ENCODE measurements at places on chromosomes 7 and 10.

GRCh38 chr7:101784292-101785127 lies 32.9 kb upstream of the CUX1 start:
- DNase-seq = peak; percentile 19

DNA sequence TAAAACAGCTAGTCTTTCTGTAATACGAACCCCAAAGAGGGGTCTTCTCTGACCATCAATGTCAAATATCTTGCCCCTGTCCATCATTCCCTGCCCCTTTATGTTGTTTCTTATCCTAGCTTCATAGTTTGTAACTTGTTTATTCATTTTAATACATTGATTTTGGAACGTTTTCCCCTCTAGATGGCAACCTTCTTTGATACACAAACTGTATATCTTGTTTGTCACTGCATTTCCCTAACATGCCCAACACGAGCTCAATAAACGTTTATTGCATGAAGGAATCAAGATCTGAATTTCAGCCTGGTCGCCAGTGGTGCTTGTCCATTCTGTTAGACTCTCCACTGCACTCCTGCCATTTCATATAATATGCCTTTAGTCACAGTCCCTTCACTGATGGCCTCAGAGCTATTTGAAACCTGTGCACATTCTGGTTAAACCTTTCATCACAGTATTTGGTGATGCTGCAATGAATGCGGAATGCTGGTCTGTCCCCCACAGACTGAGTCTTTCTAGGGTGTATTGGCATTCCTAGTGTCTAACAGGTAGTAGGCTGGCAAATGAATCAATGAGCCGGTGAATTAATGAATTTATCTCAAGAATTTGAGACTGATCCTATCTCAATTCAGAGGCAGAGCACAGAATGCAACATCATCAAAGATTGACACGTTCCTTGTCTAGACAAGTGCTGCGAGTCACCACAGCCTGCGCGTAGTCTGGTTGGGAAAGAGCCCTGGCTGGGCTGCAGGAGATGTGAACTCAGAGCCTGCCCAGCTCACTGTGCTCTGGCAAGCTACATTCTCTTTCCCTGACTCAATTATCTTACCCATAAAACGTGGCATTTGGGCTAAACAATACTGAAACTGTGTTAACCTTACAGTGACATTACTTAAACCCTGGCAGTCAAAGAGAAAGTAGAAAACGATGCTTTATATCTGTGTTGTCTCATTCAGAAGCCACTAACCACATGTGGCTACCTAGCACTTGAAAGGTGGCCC lies 55.2 kb upstream of the FRMD4A start:
- no peak for DNase-seq

- DNase-seq = peak; percentile 22
These were observed 75.5 kb upstream of the PPP2R2D start for GRCh38 chr10:131825150-131825848.

- no peak for DNase-seq
These were observed 2.1 kb upstream of the H2AZ2 start for GRCh38 chr7:44849885-44850544.

- no peak for DNase-seq
These were observed 210.7 kb downstream of the ADK start for GRCh38 chr10:74361678-74362077.

DNA sequence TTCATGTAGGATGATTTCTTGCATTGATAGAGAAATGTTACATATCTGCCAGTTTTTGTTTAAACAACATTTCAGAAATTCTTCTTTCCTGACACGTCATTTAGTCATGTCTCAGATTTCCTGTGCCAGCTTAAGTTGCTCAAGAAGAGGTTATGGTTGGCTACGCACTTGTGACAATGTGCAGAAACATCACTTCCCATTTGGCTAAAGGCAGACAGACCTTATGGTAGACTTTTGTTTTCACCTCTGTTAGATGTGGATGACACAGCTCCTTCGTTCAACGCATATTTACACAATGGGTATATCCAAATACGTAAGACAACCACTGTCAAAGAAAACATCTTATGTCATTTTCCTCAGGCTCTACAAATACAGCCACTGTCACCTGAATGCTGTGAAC lies 125.8 kb downstream of the DOCK4 start:
- DNase-seq = peak; percentile 73

DNA sequence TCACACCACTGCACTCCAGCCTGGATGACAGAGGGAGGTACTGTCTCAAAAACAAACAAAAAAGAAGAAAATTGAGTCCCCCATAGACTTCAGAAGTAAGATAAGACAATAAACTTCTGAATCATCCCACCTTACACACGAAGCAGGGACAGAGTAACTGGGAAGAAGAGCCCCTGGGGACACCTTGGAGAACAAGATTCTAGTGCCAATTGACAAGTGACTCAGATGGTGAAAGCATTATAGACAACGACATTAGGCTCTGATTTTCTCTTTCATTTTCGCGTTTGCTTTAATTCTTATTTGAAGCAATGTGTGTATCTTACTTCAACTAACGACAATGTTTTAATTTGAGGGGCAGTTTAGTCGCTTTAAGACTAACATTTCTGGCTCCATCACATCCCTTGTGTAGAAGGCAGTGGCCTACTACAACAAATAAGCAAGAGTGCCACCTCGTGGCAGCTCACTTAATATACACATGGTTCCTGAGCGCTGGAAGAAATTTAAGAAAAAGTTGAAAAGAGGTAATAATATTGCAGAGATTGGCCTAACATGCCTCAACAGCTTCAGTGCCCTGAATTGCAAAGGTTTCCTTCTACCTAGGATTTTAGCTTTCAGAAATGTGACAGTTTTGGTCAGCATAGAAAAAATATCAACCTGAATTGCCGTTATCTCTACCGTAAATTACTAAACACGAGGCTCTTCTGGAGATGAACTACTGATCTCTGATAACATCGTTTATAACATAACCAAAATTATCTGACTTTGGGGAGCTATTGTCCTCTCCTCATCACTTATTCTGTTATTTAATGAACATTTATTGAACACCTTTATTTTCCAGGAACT lies 36.7 kb downstream of the ASNS start:
- DNase-seq = peak; percentile 83

DNA sequence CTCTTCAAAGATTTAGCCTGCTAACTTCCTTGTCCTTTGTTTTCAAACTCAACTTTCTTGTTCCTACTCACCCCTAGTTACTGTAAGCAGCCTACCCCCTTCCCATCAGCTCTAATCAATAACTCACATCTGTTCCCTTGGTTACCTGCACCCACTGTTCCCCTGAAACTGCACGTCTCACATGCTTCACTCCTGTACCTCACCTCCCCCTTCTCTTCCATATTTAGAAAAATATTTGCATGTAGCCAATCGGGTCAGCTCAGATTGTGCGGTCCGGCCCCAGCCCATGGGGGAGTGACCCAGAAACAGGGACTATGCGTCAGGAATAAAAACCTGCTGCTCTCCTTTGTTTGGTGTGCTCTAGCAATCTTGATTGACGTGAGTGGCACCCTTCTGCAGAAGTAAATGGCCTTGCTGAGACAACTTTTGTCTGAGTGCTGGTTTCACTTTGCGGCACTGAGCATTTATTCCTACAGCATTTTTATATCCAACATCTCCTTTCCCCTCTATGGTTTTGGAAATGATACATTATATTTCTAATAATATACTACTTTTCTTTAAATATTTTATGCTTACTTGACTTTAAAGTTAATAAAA lies 21.1 kb upstream of the FAM221A start:
- no peak for DNase-seq

GRCh38 chr7:106609416-106609815 lies 51.5 kb downstream of the CCDC71L start:
- DNase-seq = no peak

- no peak for DNase-seq
These were observed 190.4 kb downstream of the AHR start for GRCh38 chr7:17488829-17489228.

- no peak for DNase-seq
These were observed 21.6 kb downstream of the DNTT start for GRCh38 chr10:96325719-96326373.

- no peak for DNase-seq
These were observed 210.9 kb downstream of the CUX1 start for GRCh38 chr7:102028206-102028826.

DNA sequence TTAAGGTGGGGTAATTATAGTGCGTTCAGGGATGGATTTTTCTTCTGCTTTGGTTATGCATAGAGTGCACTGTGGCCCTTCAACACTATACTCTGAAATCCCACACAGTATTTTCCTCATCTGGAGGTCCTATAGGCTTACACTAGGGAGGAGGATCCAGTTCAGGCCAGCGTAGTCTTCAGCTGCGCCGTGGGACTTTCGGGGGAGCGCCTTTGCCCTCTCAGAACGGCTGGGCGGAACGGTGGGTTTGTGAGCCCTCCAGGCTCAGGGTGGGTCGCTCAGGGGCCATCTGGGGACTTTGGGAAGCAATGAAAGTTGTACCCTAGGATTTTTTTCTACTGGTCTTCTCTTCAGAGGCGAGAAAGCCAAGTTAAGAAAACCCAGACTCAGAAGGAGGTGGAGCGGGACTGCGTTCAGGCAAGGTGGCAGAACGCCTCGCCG lies 652 bp upstream of the VPS26A start:
- DNase-seq = no peak

DNA sequence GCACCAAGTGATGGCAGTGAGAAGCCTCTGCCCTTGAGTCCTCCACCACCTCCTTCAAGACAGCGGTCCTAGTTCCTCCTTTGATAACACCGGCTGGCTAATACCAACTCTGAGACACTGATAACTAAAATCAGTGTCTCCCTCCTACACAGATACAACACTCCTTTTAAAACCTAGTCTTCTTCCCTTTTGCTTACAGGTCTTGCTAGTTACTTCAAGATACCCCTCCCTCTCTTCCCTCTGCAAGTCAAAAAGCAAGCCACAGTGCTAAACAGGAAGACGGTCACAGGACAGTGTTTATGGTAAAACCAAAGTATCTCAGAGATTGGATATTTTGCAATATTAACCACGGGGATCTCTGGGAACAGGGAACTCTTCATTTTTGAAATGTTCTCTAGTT lies 4.6 kb downstream of the AKR1B1 start:
- DNase-seq = peak; percentile 44

- DNase-seq = no peak
These were observed 26.9 kb downstream of the AHR start for GRCh38 chr7:17325364-17325763.

DNA sequence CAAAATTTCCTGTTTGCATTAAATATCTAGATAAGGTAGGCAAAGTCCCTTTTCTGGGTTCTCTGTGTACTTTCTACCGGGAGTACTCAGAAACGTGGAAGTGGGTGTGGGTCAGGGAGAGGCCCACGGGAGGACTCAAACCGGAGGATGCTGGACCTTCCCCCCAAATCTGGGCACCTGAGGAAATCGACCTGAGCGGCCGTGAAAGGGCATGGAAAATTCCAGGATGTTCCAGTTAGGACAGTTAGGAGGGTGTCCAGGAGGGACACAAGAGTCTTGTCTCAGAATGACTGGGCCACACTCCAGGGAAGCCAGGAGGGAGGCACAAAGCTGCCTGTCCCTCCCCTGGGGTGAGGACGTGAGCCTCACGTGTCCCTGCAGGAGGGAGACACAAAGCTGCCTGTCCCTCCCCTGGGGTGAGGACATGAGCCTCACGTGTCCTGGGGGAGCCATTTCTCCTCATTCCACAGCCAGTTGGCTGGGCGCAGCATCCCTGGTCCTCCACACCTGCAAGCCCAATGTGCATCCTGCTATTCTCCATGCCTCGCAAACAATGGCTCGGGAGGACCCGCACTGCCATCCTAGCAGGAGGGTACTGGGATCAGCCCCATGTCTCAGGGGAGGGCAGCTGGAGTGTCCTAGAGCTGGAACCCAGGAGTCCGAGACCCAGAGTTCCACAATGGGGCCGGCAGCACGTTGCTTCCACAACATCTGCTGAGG lies 190.5 kb upstream of the PPP2R2D start:
- no peak for DNase-seq

DNA sequence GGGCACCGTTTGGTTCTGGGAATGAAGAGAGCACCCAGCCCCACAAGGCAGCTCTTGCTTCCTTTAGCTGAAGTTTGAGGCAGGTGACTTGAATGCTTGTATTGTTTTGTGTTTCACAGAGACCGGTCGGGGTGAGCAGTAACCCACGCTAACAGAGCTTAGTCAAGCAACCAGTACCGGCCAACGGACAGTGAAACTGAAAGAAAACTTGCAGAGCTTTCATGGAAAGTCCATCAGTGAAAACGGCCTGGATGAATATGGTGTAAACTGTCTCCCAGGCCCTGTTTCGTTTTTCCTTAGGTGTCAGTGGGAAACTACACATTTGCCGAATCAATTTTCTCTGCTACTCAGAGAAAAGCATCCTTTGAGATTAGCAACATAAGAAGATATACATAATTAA lies 101.1 kb downstream of the LYZL1 start:
- DNase-seq = no peak

DNA sequence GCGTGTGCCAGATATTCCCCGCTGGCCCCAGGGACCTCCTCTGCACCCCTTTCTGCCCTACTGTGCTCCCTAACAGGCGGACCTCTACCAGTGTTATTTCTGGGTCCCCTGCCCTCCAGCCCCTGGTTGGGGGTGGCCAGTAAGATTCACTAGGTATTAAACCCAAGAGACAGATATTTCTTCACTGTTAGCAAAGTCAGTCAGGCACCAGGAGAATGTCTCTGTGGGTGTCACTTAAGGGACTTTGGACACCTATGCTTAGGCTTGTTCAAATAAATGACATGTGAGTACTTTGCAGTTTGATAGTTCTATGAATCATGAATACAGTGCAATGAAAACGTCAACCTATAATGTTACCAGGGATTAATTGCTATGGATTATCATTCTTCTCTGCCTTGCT lies 234.3 kb upstream of the IGFBP3 start:
- no peak for DNase-seq

DNA sequence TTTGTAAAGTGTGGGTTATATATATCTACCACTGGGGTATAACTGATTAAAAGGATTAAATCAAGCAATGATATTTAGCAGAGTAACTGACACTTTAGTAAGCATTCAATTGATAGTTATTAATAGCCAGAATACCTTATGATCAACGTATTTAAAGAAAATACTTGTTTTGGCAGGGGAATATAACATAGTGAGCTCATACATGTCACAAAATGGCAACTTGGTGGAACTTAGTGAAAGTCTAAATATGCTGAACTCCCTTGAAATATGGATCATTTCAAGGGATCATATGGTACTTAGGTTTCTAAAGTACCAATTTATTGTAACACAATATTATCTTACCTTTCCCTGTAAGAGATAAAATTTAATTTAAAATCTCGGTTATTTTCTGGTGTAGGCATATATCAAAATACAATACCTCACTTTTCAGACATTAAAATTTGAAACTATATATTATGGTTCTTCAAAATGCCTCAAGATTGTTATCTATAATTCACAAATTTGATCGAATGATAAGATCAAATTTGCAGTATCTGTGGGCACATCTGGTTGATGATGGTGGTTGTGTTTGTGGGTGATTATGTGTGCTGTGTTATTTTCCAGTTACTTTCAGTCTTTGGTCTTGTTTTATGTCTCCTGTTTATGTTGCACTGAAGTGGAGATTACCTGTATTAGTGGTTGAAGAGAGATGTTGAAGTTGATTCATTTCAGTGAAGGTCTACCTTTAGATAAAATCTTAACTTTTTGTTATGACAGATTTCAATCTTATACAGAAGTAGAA lies 5.2 kb downstream of the ARL4A start:
- no peak for DNase-seq

GRCh38 chr7:35908331-35909216 lies 107.7 kb downstream of the SEPTIN7 start:
- peak; percentile 70 for DNase-seq

- DNase-seq = no peak
These were observed 70.6 kb downstream of the CNNM2 start for GRCh38 chr10:102988404-102989314.

Data from Ammon's horn (tissue), 1 donor.